Fibroblast of upper back skin (primary cell): ENCODE measurements at places on chromosomes 4 and X.

DNA sequence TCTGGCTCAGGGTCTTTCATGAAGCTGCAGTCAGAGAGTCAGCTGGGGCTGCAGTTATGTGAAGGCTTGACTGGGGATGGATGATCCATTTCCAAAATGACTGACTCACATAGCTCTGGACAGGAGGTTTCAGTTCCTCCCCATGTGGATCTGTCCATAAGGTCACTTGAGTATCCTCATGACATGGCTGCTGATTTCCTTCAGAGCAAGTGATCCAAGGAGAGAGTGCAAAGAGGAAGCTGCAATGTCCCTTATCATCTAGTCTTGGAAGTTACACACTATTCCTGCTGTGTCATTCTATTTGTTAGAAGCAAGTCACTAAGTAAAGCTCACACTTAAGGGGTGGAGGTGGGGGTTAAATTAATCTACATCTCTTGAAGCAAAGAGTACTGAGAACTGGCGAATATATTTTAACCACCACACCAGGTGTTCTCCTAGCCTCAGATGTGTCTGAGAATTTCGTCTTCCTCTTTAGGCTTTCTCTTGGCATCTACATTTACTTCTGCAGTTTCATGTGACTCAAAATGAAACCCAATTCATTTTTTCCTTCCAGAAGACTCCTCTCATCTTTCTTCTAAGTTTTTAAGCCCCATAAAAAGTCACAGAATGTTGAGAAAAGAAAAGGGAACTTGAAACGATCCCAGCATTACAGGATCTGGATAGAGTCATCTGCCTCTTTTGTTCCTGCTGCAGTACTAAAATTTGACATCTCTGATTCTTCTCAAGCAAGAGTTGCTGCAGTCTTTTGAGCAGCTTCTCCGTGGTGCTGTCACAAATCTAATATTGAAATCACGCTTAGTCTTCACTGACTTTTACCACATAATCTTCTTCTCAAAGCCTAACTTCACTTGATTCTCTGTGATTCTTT, 3.8 kb upstream of the GRPR start:
- DNase-seq: no peak

DNA sequence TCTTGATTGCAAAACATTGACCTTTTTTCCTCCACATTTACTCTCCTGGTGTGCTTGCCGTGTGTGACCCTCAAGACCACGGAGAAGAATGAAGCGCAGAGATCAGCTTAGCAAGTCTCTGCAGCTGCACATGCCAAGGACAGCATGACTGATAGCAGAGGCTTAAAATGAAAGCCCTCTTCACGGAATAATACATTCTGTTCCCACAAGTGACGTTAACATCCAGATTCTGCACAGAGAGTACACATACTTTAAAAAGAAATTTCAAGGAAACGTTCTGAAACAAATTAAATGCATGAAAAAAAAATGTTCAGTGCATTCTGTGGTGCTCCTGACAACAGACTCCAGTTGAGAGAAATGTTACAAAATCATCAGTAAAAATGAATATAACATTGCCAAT, 60.9 kb downstream of the SLC7A11 start:
- DNase-seq: peak; percentile 25

DNA sequence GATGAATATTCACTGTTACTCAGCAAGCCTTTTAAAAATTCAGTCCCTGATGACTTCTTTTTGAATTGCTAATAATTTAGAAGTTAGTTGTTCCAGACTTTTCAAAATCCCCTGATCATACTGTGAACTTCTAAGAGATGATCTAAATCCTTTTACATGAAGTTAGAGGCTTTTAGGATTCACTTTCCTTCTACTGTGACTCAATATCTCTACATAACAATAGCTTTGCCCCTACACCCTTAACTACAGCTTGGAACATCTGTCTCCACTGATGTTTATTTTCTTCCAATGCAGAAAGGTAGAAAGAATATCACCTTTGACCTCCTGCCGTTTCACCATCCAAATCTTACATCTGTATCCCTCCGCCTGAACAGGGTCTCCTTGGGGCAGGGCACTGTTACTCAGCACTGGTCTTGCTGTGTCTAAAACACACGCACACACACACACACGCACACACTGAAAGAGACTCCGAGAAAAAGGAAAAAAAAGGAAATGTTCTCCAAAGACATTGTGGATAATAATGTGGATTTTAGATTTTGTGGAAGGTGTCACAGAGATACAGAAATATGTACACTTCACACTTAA, 111.6 kb upstream of the GPRIN3 start:
- no peak for DNase-seq

- no peak for DNase-seq
These were observed 200.9 kb upstream of the ARHGEF9 start for GRCh38 chrX:63985906-63986305.

DNA sequence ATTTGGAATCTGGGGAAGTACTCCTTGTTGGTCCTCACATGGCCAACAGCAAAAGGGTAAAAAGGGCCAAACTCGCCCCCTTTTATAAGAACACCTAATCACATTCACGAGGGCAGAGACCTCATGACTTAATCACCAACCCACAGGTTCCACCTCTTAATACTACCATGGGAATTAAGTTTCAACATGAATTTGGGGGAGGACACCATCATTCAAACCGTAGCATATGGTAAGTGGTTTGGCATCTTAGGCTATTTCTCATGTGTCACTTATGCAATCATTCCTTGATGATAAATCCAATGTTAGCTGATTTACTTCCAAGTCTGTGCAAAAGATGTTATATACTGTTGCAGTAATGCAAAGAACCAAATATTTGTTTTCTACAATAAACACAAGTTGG, 302.9 kb upstream of the FAM241A start:
- DNase-seq: no peak

GRCh38 chr4:163127621-163128020, 39.1 kb downstream of the NAF1 start:
- no peak for DNase-seq

GRCh38 chrX:57282568-57282967, 3.9 kb upstream of the FAAH2 start:
- no peak for DNase-seq

DNA sequence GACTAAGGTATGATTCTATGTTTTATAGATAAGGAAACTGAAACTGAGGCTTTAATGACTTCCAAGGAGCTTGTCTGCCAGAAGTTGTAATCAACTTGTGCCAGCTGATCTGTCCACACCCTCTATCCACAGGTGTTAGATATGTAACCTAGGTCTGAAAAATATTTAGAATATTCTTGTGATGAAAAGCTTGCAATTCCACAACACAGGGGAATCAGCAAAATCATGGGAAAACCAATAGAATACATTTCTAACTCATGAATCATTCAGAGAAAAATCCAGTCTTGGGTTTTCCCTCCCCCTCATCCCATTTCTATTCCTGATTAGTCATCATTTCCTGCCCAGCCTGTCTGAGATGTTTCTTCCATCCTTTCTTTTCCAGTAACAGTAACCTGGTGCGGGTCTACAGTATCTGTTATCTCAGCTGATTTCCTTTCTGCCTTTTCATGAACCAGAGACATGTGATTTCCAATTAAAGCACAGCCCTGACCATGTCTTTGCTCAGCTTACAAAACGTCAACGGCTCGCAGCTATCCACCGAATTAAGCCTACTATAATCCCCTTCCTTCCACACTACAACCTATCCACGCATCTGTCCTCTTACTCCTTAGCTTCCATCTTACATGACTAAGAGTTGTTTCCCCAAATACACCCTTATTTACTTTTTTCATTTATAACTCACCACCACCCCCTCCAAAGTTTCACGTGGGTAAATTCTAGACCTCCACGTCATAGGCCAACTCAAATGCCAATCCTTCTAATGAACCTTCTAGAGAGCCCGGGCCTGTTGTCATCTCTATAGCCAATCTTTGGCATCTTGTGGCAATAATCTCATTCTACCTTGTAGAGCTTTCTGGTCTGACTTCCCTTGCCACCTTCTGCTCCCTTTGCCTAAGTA, 961 bp upstream of the NOCT start:
- peak; percentile 96 for DNase-seq

- peak; percentile 59 for DNase-seq
These were observed 106.6 kb upstream of the ATP6AP2 start for GRCh38 chrX:40474205-40474626.

GRCh38 chr4:8727546-8728510, 135.3 kb downstream of the CPZ start:
- no peak for DNase-seq

- DNase-seq: no peak
These were observed 97.6 kb downstream of the CASK start for GRCh38 chrX:41825796-41826195.

- no peak for DNase-seq
These were observed 181.7 kb downstream of the AR start for GRCh38 chrX:67725471-67725870.

GRCh38 chrX:102042372-102043325, 82.8 kb upstream of the TCEAL2 start:
- DNase-seq: no peak

- DNase-seq: peak; percentile 66
These were observed 4.0 kb downstream of the GRIA3 start for GRCh38 chrX:123188081-123188480.

GRCh38 chr4:39263895-39264294, 81.6 kb downstream of the WDR19 start:
- DNase-seq: no peak

DNA sequence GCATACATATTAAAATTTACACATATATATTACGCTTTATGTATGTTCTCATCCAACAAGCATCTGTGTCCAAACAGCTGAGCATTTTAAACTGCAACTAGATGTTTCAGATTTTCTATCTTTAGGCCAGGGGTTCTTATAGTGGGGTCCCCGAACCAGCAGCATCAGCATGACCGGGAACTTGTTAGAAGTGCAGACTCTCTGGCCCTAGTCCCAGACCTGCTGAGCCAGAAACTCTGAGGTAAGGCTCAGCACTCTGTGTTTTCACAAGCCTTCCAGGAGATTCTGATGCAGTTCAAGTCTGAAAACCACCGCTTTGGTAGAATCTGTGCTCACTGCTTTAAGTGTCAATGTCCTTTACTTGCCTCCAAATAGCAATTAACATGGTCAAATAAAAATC, 266.2 kb upstream of the CASK start:
- DNase-seq: no peak

DNA sequence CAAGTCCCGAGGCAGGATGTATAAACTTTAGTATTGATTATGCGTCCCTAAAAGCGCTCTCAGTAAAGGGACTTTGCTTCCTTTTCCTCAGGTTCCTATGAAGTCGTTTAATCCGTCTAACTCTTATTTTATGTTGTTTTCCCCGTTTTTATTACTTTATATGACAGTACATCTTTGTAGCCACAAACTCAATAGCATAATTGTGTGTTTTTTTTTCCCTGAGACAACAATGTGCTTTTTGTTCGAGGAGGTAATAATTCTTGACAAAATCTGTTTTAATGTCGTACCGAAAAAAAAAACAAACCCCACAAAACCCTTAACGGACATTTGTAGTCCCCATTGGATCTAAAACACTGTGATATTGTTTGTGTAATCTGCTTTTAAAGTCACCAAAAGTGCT, 17.9 kb upstream of the PPP2R3B start:
- no peak for DNase-seq

GRCh38 chrX:21376636-21377035, 2.4 kb downstream of the CNKSR2 start:
- DNase-seq: no peak

DNA sequence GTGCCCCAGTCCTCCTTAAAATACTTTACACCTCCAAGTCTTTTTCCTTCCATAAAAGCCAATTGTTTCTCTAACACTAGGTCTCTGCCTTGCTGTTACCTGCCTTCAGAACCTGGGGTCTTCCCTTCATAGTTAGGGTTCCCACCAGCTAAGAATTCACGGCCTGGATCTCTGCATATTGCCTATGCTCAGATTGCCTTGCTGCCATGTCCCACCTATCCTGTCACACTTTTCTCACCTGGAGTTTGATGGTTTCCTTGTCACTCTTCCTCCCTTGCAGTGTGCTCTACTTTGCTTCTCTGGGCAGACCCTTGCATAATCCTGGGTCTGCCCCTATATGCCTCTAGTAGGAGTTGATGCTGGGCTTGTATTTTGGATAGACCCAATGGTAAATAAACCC, 36.6 kb upstream of the TMPRSS11E start:
- DNase-seq: no peak

DNA sequence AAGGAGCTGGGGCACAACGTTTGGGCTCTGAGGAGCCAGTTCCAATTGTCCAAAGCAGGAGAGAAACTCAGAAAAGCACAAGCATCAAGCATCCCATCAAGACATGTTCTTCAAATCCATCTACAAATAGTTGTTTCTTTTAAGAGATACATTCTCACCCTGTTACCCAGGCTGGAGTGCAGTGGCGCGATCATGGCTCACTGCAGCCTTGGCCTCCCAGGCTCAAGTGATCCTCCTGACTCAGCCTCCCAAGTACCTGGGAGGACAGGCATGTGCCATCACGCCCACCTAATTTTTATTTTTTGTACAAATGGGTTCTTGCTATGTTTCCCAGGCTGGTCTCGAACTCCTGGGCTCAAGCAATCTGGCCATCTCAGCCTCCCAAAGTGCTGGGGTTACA, 18.1 kb downstream of the NELFA start:
- DNase-seq: no peak

GRCh38 chr4:125097729-125098128, 217.0 kb upstream of the FAT4 start:
- peak; percentile 19 for DNase-seq

- no peak for DNase-seq
These were observed 268.9 kb upstream of the KCNIP4 start for GRCh38 chr4:22217480-22217879.

DNA sequence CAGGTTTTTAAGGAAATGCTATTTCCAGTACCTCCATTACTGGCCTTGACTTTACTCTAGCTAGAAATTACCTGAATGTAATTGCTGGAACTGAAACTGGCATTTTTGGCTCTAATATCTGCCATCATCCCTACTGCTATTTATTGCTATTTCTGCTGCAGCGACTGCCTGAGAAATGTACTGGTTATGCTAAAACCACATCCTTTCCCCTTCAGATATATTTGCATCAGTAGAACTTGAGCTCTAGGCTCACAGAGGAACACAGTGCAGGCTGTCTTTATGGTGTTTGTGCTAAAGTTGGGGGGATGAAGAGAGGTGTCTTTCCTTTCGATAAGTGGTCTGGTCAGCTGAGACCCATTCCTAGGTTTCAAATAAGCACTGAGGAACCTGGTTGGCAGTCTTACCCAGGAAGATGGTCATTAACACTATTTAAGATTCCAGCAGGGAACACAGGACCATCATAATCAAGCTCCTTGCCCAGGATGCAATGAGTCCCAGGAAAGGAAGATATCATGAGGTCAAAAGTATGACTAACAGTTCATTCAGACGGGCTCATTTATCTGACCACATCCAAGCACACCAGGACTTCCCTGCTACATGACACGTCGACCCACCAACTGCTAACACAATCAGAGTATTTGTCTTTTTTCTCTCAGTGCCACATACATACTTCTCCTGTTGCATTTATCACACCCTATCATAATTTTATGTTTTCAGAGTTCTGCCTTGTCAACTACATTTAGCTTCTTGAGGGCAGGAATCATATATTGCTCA, 137.4 kb downstream of the GABRA3 start:
- no peak for DNase-seq

DNA sequence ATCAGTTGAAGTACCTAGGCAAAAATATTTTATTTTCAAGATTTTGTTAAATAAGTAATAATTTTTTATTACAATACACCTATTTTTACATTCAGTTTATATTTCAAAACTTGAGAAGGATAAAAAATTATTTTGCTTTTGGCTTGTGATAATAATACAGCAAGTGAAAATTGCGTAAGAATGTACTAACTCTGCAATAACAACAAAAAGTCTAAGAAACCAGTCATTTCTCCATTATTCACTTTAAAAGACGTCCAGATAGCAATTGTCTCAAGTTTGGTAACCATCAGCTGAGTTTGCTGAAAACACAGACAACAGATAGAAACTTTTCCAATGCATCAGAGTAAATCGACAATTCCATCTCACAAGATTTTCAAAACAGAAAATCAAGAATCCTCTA, 12.1 kb downstream of the CXCL8 start:
- DNase-seq: no peak

- no peak for DNase-seq
These were observed 18.7 kb downstream of the NAT8L start for GRCh38 chr4:2077537-2078460.
